ENCODE measurements at places on chromosomes 12 and 14.

GRCh38 chr14:54462048-54462447 is 20.9 kb upstream of the CNIH1 start:
- DNase-seq: no peak

DNA sequence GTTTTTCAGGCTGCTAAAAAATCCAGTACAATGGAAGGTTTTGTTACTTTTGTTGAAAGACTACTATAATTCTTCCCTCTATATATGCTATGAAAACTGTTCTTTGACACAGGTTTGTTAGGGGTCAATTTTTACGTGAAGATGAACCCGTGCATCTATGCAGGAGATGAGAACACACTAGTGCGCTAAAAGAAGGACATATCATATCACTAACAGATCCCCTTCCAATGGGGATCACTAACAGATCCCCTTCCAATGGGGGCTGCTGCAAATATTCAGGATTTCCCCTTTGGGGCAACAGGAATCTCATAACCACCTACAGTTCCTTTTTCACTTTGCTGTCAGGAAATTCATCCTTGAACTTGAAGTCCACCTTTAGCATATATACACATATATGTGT is 75.1 kb downstream of the CLMN start:
- DNase-seq: no peak

GRCh38 chr12:103334466-103334865 is 161.3 kb downstream of the C12orf42 start:
- DNase-seq: no peak

DNA sequence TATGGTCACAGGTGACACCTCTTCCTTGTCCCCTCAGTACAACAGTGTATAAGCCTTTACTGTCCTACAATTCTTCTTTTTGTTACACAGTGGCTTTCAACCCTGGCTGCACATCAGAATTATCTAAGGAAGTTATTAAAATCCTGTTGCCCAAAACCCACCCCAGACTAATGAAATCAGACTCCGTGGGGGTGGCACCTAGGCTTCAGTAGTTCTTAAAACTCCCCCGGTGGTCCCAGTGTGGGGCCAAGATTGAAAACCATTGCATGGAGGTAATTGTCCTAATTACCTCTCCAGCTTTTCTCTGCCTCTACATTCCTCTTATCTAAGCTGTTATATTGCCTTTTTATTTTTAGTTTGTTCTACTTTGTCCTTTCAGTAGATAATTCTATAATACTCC is 172.8 kb downstream of the DAD1 start:
- DNase-seq: no peak

DNA sequence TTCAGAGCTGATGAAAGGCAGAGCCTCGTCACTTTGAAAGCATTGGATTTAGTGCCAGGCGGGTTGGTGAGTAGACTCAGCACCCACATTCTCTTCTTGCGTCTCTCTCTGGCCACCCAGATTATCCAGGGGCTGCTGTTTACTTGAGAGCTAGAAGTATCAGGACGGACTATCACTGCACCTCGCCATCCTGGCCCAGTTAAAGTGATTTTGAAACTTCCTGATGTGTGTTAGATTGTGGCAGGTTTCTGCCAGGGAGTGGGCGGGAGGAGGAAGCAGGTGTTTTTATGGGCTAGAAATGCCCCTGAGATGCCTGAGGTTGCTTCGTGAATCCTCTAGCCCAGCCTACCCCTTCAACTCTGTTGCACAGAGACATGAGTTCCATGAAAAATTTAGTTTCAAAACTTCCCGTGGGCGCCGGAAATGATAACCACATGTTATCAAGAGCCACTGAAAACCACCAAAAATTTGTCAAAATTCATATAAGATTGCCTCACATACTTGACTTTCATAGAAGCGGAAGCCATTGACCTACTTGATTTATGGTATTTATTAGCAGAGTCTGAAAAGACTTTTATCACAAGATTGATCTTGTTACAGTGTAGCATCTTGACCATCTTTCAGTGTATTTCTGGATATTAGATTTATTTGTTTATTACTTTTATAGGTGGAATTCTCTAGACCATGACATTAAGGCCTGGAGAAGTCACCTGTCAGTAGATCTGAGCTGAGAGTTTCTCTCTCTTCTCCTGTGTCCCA is 466.0 kb downstream of the RAD51B start:
- DNase-seq: peak; percentile 21

DNA sequence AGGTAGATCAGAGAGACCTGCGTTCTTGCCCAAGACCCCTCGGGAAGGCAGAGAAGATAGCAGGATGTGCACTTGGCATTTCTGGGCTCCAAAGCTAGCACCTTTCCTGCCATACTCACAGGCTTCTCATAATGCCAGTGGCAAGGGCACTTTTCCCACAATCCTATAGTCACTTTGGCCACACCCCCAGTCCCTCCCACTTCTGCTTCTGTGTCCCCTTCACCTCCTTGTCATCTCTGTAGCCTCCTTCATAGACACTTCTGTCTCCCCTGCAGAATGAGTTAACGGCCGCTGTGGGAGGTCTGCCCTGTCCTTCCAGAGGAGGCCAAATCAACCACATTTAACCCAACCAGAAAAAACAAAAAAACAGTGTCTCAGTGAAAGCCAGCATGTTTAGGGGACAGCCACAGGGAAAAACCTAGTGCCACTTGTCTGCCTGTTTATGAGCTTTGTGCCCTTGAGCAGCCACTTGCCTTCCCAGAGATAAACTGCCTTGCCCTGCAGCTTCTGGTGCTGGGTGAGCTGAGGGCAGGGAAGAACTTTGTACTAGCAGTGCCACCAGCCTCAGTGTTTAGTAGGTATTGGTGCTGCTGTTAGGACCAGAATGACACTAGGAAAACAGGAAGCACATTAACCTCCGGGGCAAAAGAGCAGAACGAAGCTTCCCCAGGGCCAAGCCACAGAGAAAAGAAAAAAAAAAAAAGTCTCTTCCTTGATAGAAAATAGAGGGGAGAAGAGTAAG is 193.0 kb upstream of the PWP1 start:
- no peak for DNase-seq

DNA sequence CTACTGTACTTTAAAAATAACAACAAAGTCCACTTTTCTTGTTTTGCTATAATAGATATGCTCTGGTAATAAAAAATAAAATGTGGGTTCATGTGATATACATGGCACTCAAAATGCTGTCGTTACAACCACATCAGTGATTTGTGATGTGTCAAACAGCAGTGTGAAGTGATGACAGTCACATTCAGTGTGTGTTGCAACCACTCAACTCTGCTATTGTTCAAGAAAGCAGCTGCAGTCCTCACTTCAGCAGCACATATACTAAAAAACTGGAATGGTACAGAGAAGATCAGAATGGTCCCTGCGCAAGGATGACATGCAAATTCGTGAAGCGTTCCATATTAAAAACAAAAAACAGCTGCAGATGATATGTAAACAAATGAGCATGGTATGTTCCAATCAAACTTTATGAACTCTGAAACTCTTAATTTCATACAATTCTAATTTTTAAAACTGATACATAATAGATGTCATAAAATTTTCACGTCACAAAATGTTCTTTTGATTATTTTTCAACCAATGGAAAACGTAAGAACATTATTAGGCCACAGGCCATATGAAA is 6.7 kb downstream of the TRMT5 start:
- no peak for DNase-seq

DNA sequence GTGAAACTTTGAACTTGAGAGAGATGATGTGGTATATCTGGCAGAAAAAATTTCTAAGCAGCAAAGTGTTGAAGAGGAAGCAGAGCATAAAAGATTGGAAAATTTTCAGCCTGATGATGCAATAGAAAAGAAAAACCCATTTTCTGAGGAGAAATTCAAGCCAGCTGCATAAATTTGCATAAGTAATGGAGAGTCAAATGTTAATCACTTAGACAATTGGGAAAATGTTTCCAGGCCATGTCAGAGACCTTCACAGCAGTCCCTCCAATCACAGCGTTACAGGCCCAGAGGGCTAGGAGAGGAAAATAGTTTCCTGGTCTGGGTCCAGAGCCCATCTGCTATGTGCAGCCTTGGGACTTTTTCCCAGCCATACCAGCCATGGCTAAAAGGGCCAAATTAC is 469.0 kb upstream of the FOXG1 start:
- no peak for DNase-seq

DNA sequence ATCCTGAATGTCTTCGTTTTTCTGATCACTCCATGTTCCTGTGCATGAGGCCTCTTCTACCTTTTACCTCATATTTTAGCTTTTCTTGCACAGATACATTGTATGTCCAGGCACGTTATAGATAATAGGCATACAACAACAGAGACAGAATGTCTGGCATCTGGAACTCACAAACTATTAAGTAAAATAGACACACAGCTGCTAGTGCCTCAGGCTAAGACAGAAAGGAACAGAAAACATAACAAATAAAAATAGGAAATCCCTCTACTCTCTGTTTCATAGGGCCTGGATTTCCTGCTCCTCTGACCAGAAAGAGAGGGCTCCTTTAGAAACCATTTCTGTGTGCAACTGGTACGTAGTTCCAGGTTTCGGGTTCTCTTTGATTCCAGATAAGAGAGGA is 48.6 kb downstream of the ATXN7L3B start:
- no peak for DNase-seq

DNA sequence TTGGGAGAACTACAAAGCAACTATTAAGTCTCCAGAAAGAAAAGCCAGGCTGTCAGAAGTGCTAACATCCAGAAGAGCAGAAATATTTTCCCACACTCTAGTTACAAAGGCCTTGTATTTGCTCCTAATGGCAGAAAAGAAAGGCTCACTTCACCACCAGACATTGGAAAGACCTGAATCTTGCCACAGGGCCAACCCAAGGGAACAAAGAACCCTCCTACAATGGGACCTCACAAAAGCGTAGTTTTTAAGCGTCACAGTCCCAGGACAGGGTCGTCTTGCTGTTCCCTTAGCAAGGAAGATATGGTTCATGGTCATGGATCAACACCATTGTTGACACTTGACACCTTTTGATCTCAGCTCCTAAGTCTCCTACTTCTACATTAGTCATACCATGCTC is 119.1 kb downstream of the RPS29 start:
- DNase-seq: no peak

DNA sequence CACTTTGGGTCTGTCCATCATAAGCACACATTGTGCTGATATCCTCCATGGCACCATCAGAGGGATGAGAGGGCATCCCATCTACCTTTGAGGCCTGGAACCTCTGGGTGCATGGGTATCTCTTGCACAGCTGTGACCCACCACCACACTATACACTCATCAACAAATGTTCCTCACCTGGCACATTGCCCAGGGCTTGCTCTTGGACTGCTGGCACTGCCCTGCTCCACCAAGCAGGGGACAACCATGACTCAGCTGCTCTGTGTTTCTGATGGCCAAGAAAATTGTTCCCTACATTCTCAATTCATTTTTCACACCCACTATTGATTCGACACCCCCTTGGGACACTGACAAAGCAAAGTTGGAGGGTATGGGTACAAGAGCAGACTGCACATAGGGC is 155.5 kb downstream of the PTPRO start:
- DNase-seq: no peak

GRCh38 chr12:80193865-80194264 is 94.5 kb downstream of the OTOGL start:
- no peak for DNase-seq

DNA sequence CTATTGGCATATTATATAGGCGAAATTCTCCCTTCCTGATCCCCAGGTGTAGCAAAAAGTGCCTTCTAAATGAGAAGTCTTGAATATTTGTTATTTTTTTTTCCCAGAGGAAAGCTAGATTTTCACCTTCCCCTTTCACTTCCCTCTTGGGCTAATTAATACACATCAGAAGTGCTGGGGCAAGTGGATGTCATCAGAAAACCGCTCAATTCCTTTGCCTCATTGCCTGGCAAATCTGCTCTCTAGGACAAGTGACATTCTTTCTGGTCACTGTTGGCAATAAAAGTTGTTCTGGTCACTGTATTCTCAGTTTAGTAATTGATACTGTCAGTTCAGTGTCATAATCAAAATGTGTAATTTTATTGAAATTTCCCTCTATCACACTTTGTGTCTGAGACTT is 174.5 kb downstream of the ETNK1 start:
- no peak for DNase-seq

DNA sequence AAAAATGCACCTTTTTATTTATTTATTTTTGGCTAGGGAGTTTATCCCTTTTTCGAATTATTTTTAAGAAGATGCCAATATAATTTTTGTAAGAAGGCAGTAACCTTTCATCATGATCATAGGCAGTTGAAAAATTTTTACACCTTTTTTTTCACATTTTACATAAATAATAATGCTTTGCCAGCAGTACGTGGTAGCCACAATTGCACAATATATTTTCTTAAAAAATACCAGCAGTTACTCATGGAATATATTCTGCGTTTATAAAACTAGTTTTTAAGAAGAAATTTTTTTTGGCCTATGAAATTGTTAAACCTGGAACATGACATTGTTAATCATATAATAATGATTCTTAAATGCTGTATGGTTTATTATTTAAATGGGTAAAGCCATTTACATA is 14.9 kb upstream of the SNAPC1 start:
- DNase-seq: no peak

GRCh38 chr12:11787933-11788849 is 138.7 kb downstream of the ETV6 start:
- no peak for DNase-seq

GRCh38 chr12:62296001-62296400 is 35.8 kb downstream of the USP15 start:
- DNase-seq: no peak

GRCh38 chr12:2187195-2187945 is 134.6 kb downstream of the CACNA1C start:
- no peak for DNase-seq

DNA sequence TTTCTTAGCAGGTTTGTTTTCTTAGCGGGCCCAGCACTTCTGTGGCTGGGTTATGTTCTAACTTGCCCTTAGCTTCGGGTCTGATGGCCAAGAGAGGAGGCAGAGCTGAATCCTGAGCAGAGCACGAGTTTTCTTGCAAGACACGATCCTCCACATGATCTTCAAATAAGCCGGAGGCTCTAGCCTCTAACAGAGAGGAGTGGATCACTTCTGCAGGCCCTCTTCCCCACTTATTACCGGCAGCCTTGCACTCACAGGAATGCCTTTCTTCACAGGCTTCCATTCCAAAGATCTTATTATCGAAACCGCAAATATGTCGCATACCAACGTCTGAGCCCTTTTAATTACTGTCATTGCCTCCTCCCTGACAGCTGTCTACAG is 79.5 kb downstream of the SINHCAF start:
- no peak for DNase-seq

DNA sequence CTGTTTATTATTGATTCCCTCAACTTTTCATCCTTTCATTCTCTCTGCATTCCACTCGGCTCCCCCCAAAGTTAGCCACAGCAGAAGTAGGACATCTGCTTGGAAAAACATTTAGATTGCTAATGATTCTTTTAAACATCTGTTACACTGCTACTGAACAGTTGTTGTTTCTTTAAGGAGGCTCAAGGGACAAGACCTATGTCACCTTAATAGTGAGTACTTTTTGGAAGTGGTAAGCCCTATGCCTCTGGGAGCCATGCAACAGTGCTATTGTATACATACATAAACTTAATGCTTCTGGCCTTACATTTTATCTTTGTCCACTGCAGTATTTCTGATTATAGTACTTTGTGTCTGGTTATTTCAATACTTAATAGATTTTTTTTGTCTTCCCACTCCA is 628.2 kb upstream of the FOXG1 start:
- DNase-seq: no peak

GRCh38 chr12:48023386-48023785 is 19.1 kb upstream of the COL2A1 start:
- no peak for DNase-seq

All from T-helper 17 cell (primary cell).